ENCODE measurements at places on chromosomes 4 and X.

DNA sequence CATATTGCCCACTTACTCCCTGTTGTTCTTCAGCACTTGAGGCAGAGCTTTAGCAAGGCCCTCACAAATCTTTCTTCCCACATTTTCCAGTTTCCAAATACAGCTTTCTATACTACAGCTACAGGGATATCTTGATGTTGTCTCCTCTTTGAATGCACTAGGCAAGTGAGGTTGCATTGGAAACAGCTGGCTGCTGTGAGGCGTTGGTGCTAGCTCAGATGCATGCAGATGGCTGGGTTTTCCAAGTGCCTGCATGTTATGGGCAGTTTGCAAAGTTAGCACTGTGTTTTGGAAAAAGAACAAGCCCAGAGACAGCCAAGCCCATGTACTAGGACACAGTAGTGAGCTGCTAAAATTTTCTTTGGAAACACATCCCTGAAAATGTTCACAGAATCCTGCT, 315.1 kb upstream of the RASGEF1B start:
- no peak for DNase-seq

DNA sequence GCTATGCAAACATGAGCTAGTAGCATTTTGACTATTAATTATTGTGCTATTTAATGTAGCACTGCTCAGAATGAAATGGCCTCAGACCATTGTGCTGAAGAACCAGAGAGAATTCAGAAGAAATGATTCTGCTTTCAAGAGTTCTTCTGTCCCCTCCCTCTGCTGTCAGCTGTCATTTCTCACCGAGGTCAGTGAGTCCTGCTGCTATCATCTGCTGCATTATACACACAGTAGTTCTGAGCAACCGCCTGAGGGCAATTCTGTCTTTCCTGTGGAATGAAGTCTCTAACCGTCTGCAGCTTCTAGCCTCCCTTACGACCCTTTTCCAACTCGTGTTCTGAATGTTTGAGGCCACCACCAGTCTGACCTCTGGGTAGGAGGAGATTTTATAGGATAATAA, 249.4 kb downstream of the HNRNPD start:
- DNase-seq, result no peak

- no peak for DNase-seq
Measured at GRCh38 chr4:61275241-61275640, 75.1 kb downstream of the ADGRL3 start.

DNA sequence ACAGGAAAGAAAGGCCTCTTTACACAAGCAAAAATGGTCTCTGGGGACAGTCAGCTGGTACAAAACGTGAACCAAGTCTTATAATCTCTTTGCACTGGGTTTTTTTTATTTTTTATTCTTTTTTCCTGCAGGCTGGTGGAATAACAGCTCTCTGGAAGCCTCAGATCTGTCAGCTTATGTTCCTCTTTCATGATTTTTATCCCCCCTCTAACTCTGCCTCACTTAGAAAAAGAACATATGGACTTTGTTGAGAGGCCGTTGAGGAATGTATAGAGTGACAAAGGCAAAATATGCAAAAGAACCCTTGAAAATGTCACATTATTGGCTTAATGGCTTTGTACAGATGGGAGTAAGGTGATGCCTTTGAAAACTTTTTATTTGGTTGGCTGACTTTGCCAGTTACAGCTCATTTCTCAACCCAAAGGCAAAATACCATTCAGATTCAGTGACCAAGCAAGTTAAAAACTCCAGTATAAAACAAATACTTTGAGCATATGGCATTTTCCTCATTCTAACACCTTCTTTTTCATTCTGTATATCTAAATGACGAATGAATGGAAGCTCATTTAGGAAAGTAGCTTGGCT, 111.1 kb downstream of the RNF150 start:
- no peak for DNase-seq

DNA sequence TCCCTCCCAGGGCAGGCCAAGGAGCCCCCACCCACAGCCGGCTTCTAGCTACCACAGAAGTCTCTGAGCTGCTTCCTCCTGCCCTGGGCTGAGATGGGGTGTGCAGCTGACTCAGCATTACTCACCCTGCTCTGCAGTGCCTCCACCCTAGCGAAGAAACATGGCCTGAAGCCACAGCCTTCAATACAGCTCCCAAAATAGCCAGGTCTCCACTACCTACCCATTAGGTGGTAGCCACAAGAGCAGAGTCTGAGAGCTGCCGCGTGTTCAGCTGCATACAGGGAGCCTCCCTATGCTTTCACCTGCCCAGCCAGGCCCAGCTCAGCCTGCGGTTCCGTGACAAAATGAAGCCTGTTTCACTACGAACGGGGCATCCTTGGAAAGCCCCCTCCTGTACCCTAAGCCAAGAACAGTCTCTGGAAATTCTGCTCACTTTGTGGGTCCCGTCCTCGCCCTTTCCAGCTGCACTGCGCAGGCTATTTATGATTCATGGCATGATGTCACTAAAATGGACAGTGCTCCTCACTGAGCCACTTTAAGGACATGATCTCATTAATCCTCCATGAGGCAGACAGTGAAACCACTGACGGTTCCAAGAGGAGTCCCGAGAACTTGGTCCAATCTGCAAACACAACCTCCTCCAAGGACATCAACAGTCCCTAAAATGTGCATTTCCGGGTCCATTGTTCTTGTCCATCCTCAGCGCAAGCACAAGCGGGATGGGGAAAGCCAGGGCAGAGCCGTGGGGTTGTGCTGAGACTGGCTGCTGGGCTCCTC, 20.2 kb downstream of the WDR1 start:
- peak; percentile 81 for DNase-seq

GRCh38 chr4:128757712-128758111, 51.8 kb upstream of the JADE1 start:
- no peak for DNase-seq

DNA sequence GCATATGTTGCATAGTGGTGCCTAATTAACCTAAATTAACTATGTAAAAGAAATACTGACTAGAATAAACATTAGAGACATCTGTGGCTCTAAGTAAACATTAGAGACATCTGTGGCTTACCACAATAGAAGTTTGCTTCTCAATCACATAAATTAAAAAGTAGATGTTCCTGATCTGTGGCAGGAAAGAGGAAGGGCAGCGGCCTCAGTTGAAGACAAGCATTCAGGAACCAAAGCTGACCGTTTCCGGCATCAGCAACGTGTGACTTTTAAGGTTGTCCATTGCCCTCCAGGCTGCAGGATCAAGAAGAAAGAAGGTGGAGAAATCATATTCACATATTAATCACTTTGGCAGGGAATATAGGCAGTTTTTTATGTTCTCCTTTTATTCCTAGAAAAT, 336.3 kb upstream of the TRAM1L1 start:
- no peak for DNase-seq

DNA sequence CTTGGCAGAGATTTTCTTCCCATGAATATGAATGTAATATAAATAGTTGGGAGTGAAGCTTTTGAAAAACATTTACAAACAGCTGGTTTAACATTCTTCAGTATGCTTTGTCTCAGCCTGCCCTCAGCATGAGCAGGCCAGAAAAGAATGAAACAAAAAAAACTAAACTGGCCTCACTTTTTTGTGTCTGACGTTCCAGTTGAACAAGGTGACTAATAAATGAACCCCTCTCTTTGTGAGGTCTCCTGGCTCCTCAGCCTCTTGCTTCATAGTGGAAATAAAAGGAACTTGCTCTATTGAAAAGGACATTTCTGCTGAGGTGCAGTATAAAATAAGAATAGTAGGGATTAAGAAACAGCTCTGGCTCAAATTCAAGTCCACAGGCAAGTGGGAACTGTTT, 9.4 kb downstream of the CHST7 start:
- no peak for DNase-seq

- no peak for DNase-seq
Measured at GRCh38 chrX:52852110-52852860, 15.6 kb downstream of the XAGE3 start.

DNA sequence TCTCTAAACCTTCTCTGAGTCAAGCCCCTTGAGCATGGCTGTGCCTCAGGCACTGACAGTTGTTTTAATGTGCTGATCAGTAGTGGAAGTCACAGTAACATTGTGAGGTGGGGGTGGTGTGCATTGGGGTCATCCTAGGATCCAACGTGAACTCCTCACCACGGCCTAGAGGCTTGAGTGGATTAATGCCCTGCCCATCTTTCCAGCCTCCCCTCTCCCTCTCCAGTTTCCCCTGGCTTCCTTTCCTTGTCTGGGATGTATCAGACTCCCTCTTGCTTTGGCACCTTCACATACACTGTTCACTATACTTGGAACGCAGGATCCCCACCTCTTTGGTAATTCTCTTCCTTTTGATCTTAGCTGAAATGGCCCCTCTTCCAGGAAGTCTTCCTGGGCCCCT, 13.3 kb upstream of the PJA1 start:
- DNase-seq, result no peak

DNA sequence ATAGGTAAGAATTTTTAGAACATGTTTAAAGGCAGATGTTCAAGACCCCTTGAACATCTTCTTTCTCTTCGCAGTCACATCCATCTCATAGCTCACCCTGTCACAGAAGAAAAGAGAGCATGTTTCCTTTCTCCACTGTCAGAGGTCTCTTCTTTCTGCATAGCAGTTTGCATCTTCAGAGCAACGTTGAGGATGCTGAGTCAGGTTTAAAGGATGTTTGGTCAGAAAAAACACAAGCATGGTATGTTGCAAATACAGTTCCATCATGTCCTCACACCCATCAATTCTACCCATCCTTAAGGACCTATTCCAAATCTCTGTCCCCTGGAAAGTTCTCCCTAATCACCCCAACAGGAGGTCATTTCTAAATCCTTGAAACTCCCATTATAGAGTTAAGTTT, 84.8 kb downstream of the STOX2 start:
- DNase-seq, result no peak

GRCh38 chr4:20529691-20530090, 170.6 kb upstream of the PACRGL start:
- DNase-seq, result no peak

DNA sequence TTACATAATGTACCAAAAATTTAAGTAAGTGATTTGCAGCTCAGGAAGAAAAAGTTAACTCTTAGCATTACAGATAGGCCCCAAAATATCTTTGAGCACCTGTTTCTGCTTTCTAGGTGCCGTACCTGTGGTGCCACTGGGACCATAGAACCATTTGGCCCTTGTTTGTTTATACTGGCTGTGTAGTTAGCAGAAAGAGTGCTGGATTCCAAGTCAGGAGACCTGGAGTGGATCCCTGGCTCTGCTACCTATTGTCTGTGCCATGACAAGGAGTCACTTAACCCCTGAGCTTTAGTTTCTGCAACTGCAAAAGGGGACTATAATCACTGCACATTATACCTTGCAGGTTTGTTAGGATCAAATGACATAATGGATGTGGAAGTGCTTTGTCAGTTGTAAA, 137.8 kb upstream of the GPR101 start:
- no peak for DNase-seq

DNA sequence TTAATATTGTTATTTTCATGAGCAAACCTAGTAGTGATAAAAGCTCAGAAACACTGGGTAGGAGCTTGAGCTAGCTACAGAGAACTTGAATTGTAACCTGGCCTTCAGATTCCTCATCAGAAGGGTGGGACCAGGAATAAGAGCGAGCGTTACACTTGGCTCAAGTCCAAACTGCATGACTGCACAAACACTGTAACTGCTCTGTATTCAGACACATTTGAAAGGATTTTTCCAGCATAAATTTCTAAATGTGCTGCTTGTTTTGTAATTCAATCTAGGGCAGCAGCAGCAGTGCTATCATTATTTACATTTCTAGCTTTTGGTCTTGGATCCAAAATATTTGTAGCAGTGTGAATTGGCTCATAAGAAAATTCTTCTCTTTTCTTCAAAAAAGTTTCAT, 133.0 kb upstream of the TMLHE start:
- no peak for DNase-seq

GRCh38 chr4:15007201-15007600, 4.9 kb downstream of the CPEB2 start:
- no peak for DNase-seq

DNA sequence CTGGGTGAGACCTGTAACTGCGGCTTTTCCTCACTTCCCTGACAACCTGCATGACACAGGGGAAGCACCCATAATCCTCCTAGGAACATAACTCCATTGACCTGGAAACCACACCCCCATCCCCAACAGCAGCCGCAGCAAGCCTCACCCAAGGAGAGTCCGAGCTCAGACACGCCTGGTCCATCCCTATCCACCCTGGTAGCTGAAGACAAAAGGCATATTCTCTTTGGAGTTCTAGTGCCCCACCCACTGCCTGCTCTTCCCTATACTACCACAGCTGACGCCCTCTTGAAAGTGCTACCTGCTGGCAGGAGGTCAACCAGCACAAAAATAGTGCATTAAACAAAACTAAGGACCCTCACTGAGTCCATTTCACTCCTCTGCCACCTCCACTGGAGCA, 1080.9 kb upstream of the IGFBP7 start:
- no peak for DNase-seq

DNA sequence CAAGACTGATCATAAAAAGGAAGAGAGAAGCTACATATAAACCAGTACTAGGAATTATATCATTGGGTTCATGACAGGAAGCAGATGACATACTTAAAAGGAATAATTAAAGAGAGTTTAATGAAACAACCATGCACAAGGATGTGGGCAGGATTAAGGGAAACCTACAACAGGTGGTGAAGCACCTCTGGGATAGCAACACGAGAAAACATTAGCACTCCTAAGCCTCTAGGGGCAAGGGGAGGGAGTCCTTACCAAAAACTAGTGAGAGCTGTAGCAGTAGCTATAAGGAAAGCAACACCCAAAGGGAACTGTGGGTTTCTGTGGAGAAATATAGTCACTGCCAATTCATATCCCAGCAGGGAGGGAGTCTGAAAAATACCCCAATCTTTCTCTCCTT, 7.2 kb upstream of the THOC2 start:
- no peak for DNase-seq

DNA sequence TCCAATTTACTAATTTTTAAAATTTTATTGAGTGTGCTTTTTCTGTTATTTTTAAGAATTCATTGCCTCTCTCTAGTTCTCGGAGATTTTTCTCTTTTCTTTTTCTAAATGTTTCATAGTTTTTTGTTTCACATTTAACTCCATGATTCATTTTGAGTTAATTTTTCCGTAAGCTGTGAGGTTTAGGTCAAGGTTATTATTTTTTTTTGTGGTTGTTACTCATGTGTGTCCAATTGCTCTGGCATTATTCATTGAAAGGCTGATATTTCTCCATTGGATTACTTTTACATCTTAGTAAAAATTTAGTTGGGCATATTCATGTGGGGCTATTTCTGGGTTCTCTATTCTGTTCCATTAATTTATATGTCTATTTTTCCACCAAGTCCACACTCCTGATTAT, 220.8 kb downstream of the MID1IP1 start:
- DNase-seq, result no peak

GRCh38 chrX:140040386-140040785, 75.1 kb upstream of the CXorf66 start:
- no peak for DNase-seq

DNA sequence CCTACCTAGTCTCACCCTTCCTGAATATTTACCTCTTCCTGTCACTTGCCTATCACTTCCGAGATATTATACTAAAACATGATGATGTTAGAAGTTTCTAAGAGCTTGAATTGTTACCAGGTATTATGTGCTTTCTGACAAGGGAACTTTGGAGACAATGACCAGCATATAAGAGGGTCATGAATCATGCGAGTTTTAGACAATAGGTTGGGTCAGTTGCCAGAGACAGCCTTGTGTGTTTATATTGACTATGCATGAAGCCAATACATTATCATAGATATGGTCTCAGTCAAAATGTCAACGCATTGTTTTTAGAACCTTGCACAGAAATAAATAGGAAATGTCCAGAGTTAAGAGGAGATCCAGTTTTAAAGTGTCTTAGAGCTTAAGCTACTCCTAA, 116.8 kb downstream of the KLHL4 start:
- no peak for DNase-seq

- peak; percentile 63 for DNase-seq
Measured at GRCh38 chr4:76950052-76950955, 752 bp downstream of the SEPTIN11 start.

GRCh38 chr4:169491211-169491610, 121.2 kb downstream of the NEK1 start:
- DNase-seq, result no peak
